ENCODE measurements at places on chromosomes 11 and 22. TPM values are rescaled to one million over a fixed set of nuclear protein-coding genes. Genes with fewer than 3 reads are reported as not detected.
A peak's percentile ranks its signal among the peaks of the same experiment; 100 is the strongest.

The CRYBB2 gene
- not detected for total RNA-seq

The PNPLA5 gene
- total RNA-seq: not detected

The APOBEC3B gene
- total RNA-seq: 12.1 TPM

The SEPTIN3 gene
- 0.21 TPM for total RNA-seq

DNA sequence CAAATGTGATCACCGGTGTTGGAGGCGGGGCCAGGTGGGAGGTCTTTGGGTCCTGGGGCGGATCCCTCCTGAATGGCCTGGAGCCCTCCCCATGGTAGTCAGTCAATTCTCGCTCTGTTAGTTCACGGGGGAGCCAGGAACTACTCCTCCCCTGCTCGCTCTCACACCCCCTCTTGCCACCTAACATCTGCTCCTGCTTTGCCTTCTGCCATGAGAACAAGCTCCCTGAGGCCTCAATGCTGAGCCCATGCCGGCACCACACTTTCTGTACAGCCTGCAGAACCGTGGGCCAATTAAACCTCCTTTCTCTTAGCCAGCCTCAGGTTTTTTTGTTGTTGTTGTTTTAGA is 135.7 kb downstream of the SHANK2 start:
- DNase-seq: no peak

- peak; percentile 91 for DNase-seq
Measured at GRCh38 chr22:39117585-39118191, 20.6 kb downstream of the APOBEC3H start.

- DNase-seq: peak; percentile 26
Measured at GRCh38 chr11:36292311-36292722, 3.1 kb upstream of the COMMD9 start.

GRCh38 chr22:50674130-50674500 is 1.5 kb downstream of the SHANK3 start:
- no peak for DNase-seq

DNA sequence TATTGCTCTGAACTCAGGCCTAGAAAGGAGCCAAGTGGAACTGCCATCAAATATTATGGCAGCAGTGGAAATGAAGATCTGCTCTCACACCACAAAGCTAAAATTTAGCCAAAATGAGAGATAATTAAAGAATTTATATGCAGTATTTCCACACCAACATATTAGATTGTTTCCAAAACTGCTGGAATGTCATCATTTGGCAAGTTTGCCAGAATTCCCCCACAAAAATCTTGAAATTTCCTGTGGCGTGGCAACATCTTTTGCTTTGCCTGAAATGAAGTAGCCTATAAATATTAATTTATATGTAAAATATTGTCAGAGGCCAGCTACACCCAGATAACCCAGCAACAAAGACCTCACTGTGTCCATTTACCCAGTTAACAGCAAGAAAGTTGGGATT is 13.8 kb downstream of the C11orf71 start:
- no peak for DNase-seq

GRCh38 chr11:5277807-5278382 is 8.2 kb upstream of the HBE1 start:
- DNase-seq: no peak

- no peak for DNase-seq
Measured at GRCh38 chr22:19397734-19398104, 33.8 kb downstream of the HIRA start.

- DNase-seq: no peak
Measured at GRCh38 chr11:11827272-11827671, 14.5 kb upstream of the USP47 start.

DNA sequence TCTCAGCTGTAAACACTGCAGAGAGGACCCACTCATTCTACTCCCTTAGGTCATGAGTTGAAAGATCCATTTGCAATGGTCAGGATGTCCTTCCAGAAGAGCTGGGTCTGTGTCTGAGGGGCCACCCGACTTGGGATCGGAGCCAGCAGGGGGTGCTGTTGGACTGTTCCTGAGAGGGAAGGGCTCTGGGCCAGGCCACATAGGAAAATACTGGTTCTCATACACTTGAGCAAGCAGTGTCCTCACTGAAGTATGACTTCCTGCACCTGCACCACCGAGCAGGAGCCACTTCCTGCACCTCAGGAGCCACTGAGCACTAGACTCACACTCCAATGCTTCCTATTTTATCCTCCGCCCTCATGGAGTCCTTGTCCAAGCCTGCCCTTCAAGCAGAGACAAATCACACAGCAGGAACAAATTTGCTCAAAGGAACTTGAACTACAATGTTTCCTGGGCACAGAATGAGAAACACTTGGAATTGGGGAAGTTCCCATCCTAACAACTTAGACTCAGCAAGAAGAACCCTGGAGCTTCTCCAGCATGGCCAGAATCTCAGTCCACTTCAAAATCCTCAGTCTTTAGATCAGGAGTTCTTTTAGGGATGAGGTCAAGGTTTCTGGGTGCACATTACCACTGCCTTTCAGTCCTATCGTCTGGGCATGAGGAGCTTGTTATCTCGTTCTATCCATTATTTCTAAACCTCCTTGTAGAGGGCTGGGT is 36.6 kb upstream of the VPREB1 start:
- DNase-seq: peak; percentile 90

DNA sequence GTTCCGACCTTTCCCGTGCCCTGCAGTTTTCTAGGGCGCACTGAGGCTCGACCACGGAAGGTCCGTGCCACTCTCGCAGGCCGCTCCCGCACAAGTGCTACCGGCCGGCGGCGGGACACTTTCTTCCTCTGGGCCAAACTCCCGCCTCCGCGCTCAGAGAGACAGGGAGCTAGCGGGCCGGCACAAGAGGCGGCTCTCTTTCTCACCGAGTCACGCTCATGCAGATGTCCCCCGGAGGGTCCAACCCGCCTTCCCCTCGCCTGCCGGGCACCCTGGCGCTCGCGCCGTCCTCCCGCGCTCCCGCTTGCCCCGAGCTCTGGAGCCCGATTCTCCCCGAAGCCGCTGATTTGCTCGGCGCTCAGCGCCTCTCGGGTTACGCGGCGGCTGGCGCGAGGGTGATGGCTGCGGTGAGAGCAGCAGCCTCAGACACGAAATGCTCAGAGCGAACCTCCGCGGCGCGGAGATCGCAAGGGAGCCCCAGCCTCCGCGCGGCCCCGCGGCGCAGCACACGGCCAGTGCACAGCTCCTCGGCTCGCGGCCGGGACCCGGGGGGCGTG is 1.0 kb downstream of the LMO1 start:
- peak; percentile 24 for DNase-seq

DNA sequence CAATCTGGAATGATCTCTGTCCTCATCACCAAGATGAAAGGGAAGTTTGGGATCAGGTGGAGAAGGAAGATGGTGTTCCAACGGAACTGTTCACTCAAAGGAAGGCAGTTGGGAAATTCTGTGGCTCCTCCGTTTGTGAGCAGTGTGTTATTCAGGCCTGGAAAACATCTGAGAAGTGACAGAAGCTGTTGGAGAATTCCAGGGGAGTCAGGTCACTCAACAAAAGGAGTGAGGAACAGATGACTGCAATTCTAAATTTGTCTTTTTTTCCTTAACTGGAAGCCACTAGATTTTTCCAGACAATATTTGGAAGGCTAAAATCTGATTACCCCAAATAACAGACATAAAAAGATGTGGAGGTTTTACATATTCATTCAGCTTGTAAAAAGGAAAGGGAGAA is 107.8 kb downstream of the CD44 start:
- DNase-seq: no peak
